GM03348 (cell line): ENCODE measurements at places on chromosomes 3 and 15.

GRCh38 chr15:63054985-63055384 lies 12.4 kb downstream of the TPM1 start:
- no peak for DNase-seq

- no peak for DNase-seq
These were observed 94.6 kb upstream of the PLXNA1 start for GRCh38 chr3:126888186-126888760.

DNA sequence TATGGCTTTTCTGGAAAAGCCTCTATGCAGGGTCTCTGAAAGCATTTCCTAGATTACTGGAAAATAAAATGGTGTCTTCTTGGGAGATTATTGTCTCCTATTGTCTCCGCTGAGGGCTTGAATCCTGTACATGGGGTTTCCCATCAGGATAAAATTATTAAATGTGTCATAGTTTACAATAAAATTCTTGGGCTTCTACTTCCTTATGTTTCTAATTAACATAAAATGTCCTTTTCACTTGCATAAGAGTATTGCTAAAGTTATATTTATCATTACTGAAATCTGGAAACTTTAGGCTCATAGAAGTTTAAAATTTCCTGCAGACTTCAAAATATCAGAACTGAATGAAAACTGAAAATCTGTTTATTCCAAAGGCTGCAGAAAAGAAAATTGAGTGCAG lies 595.5 kb upstream of the AGTR1 start:
- DNase-seq: no peak

GRCh38 chr3:66998904-66999235 lies 763 bp downstream of the KBTBD8 start:
- no peak for DNase-seq

DNA sequence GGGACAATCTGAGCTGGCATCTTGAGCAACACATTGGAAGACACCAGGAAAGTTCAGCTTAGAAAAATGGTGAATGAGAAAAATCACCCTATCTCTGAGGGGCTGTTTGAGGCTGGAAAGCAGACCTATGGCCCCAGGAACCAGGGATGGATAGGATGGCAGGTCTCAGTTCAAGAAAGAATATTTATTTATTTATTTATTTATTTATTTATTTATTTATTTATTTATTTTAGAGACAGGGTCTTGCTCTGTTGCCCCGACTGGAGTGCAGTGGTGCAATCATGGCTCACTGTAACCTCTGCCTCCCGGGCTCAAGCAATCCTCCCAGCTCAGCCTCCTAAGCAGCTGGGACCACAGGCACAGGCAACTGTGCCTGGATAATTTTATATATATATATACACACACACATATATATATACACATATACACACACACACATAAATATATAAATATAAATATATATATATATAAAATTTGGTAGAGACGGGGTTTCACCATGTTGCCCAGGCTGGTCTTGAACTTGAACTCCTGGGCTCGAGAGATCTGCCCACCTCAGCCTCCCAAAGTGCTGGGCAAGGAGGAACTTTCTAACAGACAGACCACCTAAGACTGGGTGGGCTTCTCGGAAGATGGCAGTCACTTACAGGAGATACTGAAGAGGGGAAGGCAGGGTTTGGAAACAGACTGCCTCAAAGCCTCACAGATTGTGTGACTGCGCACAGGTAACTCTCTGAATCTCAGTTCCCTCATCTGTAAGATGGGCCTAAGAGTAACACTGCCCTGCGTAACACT lies 29.7 kb downstream of the CCDC13 start:
- no peak for DNase-seq

GRCh38 chr15:58490086-58490887 lies 58.5 kb downstream of the LIPC start:
- no peak for DNase-seq

- no peak for DNase-seq
These were observed 198.9 kb downstream of the ROBO1 start for GRCh38 chr3:79568938-79569337.

DNA sequence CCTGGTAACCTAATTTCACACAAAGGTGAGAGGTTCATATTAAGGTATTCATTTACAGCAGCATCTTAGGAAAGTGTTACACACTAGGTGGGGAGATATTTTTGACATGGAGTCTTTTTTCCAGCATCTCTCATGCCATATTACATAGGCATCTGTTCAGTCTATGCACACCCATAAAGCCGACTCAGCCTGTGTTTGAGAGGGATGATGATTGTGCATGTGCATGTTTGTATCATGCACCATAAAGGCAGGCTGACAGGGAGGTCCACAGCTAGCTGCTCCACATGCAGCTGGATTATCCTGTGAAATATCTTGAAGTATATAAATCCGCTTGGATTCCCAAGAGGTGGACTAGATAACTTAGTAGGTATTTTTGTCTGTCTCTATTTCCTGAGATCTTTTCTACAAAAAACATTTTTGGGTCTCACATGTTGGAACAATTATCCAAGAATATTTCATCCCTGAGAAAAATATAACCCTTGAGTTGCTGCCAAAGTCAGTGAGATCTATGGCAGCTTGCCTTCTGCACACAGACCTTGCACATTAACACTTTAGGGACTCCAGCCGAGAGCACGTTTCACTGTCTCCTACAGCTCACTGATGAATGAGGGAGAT lies 288.4 kb upstream of the DPH6 start:
- no peak for DNase-seq

DNA sequence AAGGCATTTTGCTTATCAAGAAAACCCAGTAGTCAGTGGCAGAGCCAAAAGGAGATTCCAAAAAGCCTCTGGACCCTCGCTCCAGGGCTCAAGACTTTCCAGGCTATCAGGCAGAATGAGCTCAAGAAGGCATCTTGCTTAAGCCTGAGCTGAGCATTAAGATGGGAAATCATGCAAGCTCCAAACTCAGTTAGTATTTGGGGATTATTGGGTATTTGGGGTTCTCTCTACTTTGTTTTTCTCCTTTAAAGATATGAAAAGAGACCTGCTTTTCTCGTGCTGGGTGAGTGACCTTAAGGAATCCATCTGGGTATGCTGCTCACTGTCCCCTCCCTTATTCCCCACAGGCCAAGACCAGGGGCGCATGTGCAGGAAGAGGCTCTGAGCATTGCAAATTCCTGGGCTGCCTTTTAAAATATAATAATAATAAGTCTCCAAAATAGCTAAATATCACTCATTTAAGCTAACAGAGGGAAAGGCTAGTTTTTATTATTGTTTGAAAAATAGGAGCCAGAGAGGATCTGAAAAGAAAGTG lies 75.4 kb upstream of the HACD2 start:
- DNase-seq: no peak
